ENCODE measurements at places on chromosomes 5 and 9.

DNA sequence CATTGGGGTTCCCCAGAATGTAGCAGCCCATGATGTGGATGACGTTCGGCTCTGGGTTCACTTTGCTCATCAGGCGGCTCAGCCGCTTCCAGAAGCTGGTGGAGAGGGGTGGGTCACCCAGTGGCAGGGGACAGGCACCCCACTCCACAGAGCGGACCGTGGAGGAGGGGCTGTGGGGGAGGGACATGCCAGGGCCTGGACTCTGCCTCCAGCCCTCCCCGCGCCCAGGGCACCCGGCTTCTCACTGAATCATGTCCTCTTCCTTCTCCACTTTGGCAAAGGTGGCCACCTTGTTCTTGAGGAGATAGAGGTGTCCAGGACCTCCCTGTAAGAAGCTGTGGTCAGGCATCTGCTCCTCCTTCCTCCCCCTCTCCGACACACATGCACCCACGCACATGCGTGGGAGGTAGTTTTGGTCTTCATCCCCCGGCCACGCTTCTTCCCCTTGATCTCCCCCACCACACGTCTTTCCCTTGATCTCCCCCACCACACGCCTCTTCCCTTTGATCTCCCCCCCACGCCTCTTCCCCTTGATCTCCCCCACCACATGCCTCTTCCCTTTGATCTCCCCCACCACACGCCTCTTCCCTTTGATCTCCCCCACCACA is 8.9 kb upstream of the ENTPD8 start:
- no peak for ATAC-seq

GRCh38 chr5:17204133-17204489 is 13.3 kb upstream of the BASP1 start:
- no peak for ATAC-seq

DNA sequence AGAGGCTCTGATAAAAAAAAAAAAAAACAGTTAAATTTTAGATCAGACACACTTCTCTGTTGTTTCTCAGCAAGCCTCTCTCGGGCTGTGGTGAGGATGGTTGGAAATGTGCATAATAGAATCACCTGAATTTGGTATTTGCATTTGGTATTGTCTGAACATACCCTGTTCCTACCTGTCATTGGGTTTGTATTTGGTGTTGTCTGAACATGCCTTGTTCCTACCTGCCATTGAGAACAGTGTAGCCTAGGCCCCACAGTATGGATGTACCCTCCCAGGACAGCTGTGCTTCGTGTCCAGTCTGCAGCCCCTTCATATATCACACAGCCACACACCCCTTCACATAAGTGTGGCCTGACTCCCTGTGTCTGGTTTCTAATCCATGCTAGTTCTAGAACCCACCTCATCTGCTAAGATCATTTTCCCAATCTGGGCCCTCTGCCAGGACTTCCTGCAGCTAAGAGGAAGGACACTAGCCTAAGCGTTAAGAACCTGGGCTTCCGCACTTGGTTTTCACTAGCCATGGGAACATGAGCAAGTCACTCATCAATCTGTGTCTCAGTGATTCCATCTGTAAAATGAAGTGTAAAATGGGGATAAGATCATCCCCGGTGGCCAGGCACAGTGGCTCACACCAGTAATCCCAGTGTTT is 49.2 kb downstream of the ITGA2 start:
- ATAC-seq = no peak

GRCh38 chr9:130995086-130996011 is 13.6 kb upstream of the LAMC3 start:
- no peak for ATAC-seq

DNA sequence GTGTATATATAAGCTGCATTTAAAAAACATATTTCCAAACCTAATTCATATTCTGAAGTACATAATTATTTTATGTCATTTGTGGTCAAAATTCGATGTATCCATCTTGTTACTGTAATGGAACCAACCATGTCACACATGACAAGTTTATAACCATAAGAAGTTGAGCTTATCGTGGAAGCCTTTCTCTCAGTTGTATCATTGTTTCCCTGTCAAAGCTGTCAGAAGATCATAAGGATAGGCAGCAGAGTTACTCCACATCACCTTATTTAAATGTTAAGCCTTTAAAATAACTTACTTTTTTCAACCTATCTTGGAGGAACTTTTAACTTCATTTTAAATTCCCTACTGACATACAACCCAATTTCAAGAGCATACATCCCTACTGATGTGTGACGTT is 841.5 kb downstream of the PTPRD start:
- ATAC-seq = no peak

GRCh38 chr9:125043631-125044030 is 99.7 kb downstream of the SCAI start:
- no peak for ATAC-seq

DNA sequence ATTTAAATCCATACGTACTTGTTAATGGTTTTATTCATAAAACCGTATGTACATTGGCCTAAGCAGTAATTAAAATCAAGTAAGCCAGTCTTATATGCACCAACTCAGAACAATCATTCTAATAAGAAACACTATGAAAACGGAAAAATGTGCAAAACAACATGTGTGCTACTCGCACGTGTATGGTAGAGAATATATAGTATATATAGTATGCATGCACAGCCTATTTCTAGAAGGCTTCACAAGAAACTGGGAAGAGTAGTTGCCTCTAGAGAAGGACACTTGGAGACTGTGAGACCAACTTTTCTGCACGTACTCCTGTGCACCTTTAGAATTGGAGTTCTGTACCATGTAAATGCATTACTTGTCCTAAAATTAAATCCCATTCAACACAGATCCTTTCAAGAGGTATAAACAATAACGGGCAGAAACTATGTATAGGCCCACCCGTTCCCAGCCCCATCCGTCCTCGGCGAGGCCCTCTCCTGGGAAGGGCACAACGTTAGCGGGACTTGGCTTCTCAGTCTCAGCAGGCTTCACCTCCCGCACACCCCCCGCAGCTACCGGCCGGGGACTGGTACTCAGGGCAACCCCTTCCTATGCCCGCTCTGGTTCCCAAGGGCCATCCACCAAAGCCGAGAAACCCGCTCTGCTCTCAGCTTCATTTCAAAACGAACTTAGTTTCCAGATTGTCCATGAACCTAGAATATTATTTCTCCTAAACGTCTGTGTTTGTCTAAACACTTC is 2.0 kb downstream of the CDC14B start:
- no peak for ATAC-seq

- no peak for ATAC-seq
These were observed 38.8 kb downstream of the OTP start for GRCh38 chr5:77599679-77600078.

DNA sequence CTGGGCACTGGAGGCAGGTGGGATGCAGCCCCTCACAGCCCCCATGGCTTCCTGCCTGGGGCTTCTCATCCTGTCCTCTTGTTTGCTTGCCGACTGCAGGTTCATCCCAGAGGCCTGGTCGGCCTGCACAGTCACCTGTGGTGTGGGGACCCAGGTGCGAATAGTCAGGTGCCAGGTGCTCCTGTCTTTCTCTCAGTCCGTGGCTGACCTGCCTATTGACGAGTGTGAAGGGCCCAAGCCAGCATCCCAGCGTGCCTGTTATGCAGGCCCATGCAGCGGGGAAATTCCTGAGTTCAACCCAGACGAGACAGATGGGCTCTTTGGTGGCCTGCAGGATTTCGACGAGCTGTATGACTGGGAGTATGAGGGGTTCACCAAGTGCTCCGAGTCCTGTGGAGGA is 232.7 kb downstream of the ADAMTSL1 start:
- ATAC-seq = no peak

GRCh38 chr5:14373685-14374084 is 207.9 kb upstream of the OTULINL start:
- ATAC-seq = no peak

DNA sequence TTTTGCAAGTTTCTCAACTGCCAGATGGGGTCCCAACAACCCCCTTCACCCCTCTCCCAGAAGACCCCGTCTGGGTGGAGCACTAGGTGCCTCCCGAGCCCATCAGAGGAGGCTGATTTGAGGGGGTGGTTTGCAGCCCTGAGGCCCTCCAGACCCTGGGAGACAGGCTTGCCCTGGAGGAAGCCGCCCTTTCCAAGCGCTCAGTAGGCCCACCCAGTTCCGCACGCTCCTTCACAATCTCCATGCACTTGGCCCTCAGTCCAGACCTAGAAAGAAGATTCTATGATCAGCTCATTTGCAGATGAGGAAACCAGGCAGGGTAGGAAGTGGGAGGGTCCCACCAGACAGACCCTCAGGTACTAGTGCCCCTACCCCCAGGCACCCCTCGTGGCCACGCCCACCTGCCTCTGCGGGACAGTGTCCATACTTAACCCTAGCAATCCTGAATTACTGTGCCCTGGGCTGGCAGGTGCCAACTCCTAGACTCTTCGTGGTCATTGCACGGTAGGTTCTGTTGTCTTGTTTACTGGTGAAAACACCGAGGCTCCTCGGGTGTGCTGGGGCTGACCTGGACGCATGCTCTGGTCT is 22.3 kb downstream of the OR2V1 start:
- ATAC-seq = no peak

- no peak for ATAC-seq
These were observed 164.9 kb downstream of the SEMA6A start for GRCh38 chr5:116409591-116410296.

GRCh38 chr9:37340961-37341360 is 81.5 kb upstream of the GRHPR start:
- ATAC-seq = no peak

- ATAC-seq = no peak
These were observed 135.8 kb downstream of the PCSK1 start for GRCh38 chr5:96297290-96297689.

- no peak for ATAC-seq
These were observed 1241.5 kb upstream of the WWC1 start for GRCh38 chr5:167049771-167050567.

- ATAC-seq = no peak
These were observed 24.3 kb downstream of the NOTCH1 start for GRCh38 chr9:136521537-136521936.

GRCh38 chr5:113435575-113435974 is 786 bp upstream of the TSSK1B start:
- no peak for ATAC-seq

- ATAC-seq = no peak
These were observed 53.8 kb downstream of the TTC39B start for GRCh38 chr9:15253197-15253596.

DNA sequence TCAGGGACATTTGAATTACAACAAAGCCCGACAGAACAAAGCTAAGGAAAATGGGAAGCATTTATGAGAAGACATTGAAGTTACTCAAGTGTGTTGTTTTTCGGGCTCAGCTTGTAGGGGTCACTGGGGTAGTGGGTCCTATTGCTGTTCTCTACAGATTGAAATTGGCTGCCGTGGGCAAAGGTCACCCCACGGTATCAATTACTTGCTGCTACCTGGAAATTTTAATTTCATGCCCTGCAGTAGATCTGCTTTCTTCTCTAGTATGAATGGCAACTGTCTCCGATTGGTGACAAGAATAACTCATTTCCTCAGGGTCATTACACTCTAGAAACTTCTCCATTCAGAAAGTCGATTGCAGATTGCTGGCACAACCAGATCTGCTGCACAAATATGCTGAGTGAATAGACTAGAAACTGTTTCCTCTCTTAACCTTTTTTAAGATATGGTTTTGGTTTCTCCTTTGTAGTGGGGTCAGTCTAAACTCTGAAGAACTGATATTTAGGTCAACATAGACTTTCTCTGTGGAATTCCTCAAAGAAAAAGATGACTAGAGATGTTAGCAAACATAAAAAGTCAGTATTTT is 454.1 kb downstream of the ARHGEF28 start:
- no peak for ATAC-seq

- no peak for ATAC-seq
These were observed 4.8 kb upstream of the TTC23L start for GRCh38 chr5:34833976-34834793.

GRCh38 chr9:92589923-92590322 is 54.1 kb upstream of the ECM2 start:
- no peak for ATAC-seq

DNA sequence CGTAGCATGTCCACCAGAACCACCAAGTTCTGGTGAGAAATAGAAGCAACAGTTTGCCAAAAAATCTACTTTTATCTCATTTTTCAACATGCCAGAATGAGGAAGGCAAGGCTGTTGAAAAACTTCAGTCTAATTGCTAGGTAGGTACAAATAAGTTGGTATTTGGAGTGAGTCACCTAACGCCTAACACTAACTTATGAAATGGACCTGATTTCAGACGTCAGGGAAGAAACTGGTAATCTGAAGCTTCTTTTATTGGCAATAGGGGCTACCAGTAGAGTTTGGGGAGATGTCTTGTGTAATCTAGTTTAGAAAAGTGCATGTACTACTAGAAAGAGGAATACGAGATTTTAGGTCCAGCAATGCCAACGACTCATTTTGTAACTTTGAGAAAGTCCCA is 4.4 kb upstream of the PDE6A start:
- no peak for ATAC-seq

- ATAC-seq = no peak
These were observed 252.9 kb downstream of the MLLT3 start for GRCh38 chr9:20369391-20369790.

DNA sequence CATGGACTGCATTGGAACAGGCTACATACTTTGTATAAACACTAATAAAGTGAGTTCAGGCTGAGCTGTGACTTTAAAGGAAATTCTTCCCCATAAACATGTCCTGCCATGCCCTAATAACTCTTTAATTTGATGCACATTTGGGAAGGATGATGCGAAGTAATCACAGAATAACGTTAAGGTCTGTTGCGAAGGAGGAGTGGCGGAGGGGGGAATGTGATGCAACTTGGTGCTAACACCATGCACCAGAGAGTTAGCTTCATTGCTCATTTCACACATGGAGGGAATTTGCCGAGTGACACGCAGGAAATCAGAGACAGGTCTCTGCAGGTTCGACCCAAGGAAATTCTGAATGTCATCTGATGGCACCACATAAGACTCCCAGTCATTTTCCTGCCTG is 32.9 kb downstream of the SLIT3 start:
- no peak for ATAC-seq

- no peak for ATAC-seq
These were observed 117.0 kb downstream of the GAS1 start for GRCh38 chr9:86830356-86830755.

- ATAC-seq = peak; percentile 96
These were observed 3.1 kb downstream of the SLC4A9 start for GRCh38 chr5:140362875-140363630.

- peak; percentile 28 for ATAC-seq
These were observed 17.1 kb downstream of the KCTD16 start for GRCh38 chr5:144187699-144188294.
